ENCODE measurements at places on chromosomes 12 and 14.

GRCh38 chr12:92299344-92299743 lies 153.7 kb upstream of the BTG1 start:
- DNase-seq: no peak

DNA sequence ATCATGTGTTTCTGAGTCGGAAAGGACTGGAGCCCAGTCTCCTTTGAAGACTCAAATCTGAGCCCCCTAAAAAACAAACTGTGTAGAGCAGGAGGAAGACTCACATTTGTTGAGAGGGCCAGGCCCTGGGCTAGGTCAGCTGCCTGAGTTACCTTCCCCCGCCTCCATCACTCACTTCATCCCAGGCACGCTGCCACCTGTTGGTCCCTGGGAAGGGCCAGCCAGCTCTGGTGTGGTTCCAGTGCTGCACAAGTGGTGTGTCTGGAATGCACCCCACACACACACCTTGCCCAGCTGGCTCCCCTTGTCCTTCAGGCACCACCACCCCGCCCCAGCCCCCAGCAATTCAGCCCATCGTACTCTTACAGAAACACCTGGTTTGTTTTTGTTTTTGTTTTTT lies 9.0 kb downstream of the MVK start:
- no peak for DNase-seq

DNA sequence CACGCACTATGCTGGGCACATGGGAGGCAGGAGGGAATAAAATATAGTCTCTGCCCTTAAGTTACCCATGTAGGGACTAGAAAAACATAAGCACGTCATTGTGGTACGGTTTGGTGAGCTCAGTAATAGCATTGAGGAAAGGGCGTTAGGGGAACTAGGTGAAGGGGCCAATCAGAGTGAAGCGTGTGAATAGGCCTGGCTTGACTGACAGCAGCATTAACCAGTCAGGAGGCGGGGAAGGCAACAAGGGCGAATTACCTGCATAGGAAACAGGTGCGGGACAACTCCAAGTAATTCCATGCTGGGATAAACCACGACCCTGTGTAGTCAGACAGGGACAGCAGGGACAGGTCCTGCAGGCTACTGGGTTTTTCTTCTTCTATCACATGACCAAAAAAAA lies 107.7 kb downstream of the UNC79 start:
- DNase-seq: no peak

GRCh38 chr14:66070542-66071319 lies 415.4 kb upstream of the CCDC196 start:
- DNase-seq: peak; percentile 27

DNA sequence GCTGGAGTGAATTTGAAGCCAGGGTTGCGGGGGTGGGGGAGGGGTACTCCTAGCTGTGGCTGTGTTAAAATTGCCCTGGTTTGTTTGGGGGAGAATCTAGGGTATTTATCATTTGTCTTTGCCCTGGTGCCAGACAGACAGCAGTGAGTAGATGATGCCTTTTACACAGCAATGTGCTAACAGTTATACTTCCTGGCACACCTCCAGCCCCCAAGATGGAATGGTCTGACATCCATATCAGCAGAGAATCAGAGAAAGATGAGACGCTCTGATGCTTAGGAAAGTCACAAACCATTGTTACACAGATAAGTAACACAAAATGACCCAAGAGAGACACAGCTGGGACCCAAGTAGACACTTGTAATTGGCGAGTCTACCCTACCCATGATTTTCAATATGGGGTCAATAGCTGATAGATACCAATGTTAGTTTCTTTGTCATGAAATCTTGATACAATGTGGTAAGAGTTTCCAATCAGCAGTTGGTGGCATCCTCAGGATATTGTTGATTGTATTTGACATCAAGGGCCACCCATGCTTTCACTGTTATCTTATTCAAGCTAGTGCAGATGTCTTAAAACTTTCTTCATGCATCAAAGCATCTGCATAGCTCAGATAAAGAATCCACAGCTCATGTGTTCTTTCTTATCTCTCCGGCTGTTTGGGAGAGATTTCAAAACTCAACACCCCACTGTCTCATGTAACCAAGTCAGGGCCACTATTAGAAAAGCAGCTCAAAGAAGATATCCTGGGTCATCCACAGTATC lies 2.6 kb upstream of the PRKAB1 start:
- DNase-seq: no peak

- no peak for DNase-seq
These were observed 2.3 kb downstream of the FOXJ2 start for GRCh38 chr12:8034802-8035201.
